Stomach (tissue), 19 donors: ENCODE measurements at places on chromosomes 4 and X. TPM values are rescaled to one million over a fixed set of nuclear protein-coding genes. Genes with fewer than 3 reads are reported as not detected.
A peak's percentile ranks its signal among the peaks of the same experiment; 100 is the strongest.

Gene JCHAIN
- 5.5 TPM for total RNA-seq

DNA sequence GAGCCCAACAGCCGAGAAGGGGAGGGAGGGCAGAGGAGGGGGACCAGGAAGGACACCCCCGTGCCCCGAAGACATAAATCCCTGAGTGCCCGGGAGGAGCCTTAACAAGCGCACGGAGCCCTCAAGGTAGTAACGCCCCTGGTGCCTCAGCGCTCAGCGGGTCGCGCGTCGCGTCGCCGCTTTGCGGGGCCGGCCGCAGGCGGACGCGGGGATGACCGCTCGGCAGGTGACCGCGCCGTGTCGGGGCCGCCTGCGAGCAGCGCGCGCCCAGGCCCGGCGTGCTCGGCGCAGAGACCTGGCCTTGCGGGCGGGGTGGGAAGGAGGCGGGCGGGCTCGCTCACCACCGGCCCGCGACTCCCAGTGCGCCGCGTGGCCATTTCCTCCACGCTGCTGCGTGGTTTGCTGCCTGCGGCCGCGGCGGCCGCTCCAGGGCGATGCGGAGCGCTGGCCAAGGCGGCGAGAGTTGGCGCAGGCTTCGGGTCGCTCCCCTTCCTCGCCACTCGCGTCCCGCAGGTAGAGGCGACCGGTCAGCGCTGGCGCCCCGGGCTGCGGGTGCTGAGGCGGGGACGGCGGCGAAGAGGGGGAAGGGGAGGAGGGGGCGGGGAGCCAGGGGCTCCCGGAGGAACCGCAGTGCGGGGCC lies 632 bp downstream of the CCSER1 start:
- no peaks in the 10 kb centered on the region for H3K4me1 ChIP-seq
- peaks cover 15% of the 10 kb centered on the region for H3K27me3 ChIP-seq
- peak overlapping the region; percentile 80 for H3K4me3 ChIP-seq
- H3K27ac ChIP-seq = peak overlapping the region; percentile 92
- H3K36me3 ChIP-seq = no peaks in the 10 kb centered on the region

Gene ELOVL6
- total RNA-seq = 3.6 TPM

GRCh38 chrX:78327370-78328086 lies at the start of gene CYSLTR1:
CYSLTR1 (minus strand) TSS chrX:78327611; CDS start chrX:78273746, 53,865 bp downstream.
- no peak within 1 kb of the TSS for H3K27ac ChIP-seq
- no peaks in the 10 kb centered on the region for H3K36me3 ChIP-seq
- DNase-seq = no peak
- no peaks in the 10 kb centered on the region for H3K27me3 ChIP-seq

DNA sequence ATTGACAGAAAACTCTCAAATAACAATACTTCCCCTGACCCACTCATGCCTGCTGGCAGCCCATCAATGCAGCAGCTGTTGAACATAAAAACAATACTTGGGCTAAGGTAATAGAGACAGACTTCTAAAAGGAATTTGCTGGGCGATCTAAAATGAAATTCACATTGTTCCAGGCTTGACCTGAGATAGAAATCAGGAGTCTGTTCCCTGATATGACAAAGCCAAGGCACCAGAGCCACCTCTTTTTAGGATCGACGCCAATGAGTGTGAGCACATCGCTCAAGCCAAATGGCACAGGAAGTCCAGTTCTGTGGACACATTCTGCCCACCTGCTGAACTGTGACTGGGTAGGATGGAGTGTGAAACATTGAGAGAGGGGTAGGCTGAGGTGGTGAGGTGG lies 4.9 kb downstream of the SEPTIN11 start:
- no peak overlapping the region for H3K27ac ChIP-seq
- H3K4me1 ChIP-seq = peaks cover 67% of the 10 kb centered on the region
- no peak for DNase-seq
- H3K27me3 ChIP-seq = no peaks in the 10 kb centered on the region
- no peak overlapping the region for H3K4me3 ChIP-seq

GRCh38 chr4:98446499-98447375 lies 185.6 kb downstream of the RAP1GDS1 start:
- no peaks in the 10 kb centered on the region for H3K4me1 ChIP-seq
- H3K4me3 ChIP-seq = no peak overlapping the region
- DNase-seq = peak; percentile 32
- H3K36me3 ChIP-seq = peaks cover 12% of the 10 kb centered on the region
- no peaks in the 10 kb centered on the region for H3K27me3 ChIP-seq
- peak overlapping the region; percentile 69 for H3K27ac ChIP-seq

Gene TAF7L
- 2.0 TPM for total RNA-seq

- no peak overlapping the region for H3K4me3 ChIP-seq
- H3K36me3 ChIP-seq = no peaks in the 10 kb centered on the region
- no peaks in the 10 kb centered on the region for H3K27me3 ChIP-seq
- no peak for DNase-seq
- no peak overlapping the region for H3K27ac ChIP-seq
Observed at GRCh38 chrX:121122332-121122731, 74.9 kb downstream of the GLUD2 start.

- no peak overlapping the region for H3K4me3 ChIP-seq
- no peaks in the 10 kb centered on the region for H3K36me3 ChIP-seq
- no peaks in the 10 kb centered on the region for H3K27me3 ChIP-seq
- no peak overlapping the region for H3K27ac ChIP-seq
- DNase-seq = peak; percentile 16
Observed at GRCh38 chr4:81508411-81509185, 36.9 kb upstream of the RASGEF1B start.

DNA sequence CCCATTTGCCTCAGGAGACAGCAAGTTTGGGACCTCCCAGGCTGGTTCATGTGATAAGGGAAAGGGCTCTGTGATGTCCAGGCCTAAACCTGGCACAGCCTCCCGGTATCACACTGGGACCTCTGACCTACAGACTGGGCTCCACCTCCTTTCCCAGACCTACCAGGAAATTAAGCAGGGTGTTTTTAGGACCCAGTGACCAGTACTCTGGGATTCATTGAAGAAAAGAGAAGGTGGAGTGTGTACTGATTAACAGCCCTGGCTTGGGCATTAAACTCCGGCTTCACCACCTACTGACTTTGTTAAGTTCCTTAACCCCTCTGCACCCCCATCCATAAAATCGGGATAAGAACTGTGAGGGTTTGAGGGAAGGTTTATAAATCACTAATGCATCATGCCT lies 28.6 kb downstream of the ASB9 start:
- no peaks in the 10 kb centered on the region for H3K4me1 ChIP-seq
- no peak overlapping the region for H3K27ac ChIP-seq
- no peak overlapping the region for H3K4me3 ChIP-seq
- no peaks in the 10 kb centered on the region for H3K36me3 ChIP-seq

Gene RAB41
- not detected for total RNA-seq

DNA sequence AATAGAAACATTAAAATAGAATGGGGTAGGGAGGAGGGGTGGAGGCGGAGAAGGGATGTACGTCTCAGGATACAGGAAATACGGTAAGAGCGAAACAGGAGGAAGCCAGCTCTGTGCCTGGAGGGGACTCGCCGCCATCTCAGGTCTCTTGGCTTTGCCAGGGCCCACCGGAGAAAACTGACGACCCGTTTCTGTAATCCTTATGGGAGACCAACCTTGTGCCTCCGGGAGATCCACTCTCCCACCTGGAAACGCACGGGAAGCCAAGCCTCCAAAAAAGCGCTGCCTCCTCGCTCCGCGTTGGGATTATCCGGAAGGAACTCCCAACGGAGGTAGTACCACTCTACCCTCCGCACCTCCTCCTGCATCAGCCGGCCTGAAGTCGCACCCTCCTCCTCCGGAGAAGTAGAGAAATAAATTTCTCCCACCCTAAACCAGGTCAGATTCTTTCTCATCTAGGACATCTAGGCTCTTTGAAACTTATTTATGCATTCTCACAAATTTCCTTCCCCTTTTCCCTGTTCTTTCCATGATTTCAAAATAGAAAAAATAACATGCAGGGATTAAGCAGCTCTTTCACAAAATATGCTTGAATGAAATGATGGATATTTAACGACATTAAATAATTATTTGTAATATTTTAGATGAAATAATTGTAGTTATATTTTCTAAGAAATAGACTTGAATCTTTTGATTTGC lies at the start of gene NBDY:
TSS of gene NBDY (plus strand) at position 92 of the 699 bp plus-strand sequence. CDS start at position 203, 111 bp downstream.
- no peaks in the 10 kb centered on the region for H3K36me3 ChIP-seq
- DNase-seq = peak; percentile 33
- H3K4me1 ChIP-seq = no peaks in the 10 kb centered on the region
- H3K27ac ChIP-seq = peak within 1 kb of the TSS; percentile 79
- H3K27me3 ChIP-seq = no peaks in the 10 kb centered on the region
- peak within 1 kb of the TSS; percentile 46 for H3K4me3 ChIP-seq

GRCh38 chr4:94403751-94404150 lies 48.0 kb upstream of the PDLIM5 start:
- no peak for DNase-seq
- H3K4me1 ChIP-seq = no peaks in the 10 kb centered on the region
- no peak overlapping the region for H3K27ac ChIP-seq
- no peaks in the 10 kb centered on the region for H3K27me3 ChIP-seq
- no peaks in the 10 kb centered on the region for H3K36me3 ChIP-seq
- no peak overlapping the region for H3K4me3 ChIP-seq
